ENCODE measurements at places on chromosomes 4 and X.

DNA sequence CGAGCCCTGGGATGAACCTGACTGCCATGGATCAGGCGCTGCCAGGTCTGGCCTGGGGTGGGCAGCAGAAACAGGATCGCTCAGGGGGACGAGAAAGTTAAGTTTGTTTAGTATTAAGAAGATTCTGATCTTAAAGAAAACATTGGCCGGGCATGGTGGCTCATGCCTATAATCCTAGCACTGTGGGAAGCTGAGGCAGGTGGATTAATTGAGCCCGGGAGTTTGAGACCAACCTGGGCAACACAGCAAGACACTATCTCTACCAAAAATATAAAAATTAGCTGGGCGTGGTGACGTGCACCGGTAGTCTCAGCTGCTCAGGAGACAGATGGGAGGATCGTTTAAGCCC lies 696 bp upstream of the FLNA start:
- DNase-seq = no peak

- DNase-seq = no peak
These were observed 175.2 kb upstream of the CPEB2 start for GRCh38 chr4:14827111-14827510.

DNA sequence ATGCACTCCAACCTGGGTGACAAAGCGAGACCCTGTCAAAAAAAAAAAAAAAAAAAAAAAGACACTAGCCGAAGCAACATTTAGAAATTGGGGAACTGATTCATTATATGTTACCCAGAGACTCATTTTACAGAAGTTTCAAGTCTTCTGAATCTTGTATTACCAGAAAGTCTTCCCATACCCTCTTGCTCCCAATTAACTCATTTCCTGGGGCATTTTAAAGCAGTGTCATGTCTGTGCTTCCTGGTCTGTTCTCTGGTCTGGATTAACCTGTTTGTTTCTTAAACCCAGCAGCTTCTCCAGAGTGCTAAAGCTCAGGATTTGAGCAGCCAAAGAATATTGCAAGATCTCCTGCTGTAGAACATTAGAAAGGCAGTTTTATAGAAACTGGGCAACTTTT lies 43.7 kb downstream of the FRMPD3 start:
- DNase-seq = peak; percentile 44

DNA sequence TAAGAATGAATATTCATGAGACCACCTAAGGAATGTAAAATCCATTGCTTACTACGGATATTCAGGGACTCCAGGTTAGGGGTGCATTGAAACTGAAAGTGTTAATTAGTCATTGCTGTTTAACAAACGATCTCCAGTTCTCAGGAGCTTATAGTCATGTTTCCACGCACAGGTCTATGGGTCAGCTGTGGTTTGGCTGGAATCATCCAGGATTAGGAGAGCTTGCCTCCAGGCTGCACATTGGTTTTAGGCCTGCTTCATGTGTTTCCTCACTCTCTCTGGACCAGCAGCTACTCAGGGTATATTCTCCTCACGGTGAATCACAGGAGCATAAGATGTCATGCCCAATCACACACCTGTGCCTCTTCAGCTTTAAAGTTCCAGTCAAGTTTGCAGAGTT lies 98.9 kb downstream of the ATXN3L start:
- no peak for DNase-seq

DNA sequence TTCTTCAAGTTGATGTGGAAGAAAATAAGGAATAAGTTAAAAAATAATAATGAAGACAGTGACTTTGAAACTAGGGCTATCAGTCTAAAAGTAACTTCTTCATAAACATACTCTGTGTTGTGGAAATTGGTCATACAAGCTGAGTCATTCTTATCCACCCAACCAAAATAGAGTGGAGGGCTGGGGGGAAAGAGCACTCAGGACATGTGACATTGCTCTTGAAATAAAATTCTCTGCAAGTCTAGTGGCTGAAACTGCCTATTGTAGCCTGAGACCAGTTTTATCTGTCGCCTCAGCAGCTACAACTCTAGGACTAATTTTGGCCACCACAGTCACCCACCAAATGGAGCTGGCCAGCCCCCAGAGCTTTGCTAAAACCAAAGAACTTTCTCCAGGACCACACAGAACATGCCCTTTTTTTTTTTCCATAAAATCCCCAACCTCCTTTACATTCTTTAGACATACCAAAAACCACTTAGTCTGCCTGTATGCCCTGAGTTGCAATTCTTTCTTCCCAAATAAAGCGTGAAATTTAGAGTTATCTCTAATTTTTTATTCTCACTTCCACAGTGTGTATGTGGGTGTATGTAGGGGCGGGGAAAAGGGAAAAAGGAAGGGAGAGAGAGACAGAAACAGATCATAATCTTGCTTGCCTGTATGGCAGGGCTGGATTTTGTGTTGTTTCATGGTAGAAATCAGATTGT lies 23.0 kb upstream of the SLC25A4 start:
- DNase-seq = no peak

- no peak for DNase-seq
These were observed 34.5 kb downstream of the PHKA2 start for GRCh38 chrX:18949291-18949943.

GRCh38 chrX:18291006-18291545 lies 63.4 kb downstream of the SCML2 start:
- no peak for DNase-seq

DNA sequence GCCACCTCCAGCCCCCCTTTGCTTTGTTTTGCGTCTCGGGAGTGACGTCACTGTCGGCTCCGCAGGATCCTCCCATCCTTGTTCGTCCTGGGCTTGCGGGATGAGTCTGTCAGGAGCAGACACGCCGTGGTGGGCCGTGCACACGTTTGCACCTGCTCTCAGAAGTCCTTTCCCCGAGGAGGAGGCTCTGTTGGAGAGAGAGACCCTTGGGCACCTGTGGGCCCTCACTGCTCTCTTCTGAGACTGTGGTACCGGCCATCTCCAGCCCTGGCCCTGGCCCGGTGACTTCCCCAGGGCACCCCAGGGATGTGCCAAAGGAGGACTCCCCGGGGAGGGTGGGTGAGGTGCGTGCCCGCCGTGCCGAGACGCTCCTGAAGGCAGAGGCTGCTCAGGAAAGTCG lies 76.1 kb upstream of the PPP2R3B start:
- DNase-seq = no peak

DNA sequence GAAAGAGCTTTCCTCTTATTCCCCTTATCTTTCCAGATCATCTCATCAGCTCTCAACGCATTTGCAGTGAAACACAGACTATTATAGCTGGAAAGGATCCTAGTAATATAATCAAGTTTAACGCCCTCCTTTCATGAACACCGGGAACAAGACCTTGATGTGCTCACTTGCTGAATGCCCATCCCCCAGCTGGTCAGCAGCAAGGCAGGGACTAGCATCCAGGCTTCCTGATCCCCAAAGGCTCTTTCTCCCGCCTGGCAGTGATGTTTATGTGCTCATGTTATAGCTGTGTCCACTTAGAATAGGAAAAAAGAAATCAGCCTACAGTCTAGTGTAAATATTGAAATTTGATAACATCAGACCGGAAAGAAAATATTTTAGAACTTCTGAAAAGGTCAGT lies 24.6 kb downstream of the GPC4 start:
- DNase-seq = peak; percentile 23

GRCh38 chrX:129233786-129234185 lies 289.5 kb downstream of the SMARCA1 start:
- DNase-seq = no peak

DNA sequence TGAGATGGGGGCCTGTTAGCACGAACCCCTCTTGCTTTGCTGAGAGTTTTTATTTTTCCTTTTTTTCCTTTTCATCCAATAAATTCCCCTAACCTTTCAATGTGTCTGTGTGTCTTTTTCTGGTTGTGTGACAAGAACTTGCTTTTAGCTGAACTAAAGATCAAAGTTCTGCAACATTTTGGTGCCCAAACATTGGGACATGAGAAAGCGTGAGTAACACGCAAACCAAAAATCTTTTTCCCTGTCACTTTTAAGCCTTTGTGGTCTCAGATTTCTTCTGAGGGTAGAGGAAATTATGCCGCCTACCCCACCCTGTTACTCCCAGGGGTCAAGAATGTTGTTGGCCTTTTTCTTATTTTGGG lies 141.8 kb upstream of the CPXCR1 start:
- DNase-seq = no peak

DNA sequence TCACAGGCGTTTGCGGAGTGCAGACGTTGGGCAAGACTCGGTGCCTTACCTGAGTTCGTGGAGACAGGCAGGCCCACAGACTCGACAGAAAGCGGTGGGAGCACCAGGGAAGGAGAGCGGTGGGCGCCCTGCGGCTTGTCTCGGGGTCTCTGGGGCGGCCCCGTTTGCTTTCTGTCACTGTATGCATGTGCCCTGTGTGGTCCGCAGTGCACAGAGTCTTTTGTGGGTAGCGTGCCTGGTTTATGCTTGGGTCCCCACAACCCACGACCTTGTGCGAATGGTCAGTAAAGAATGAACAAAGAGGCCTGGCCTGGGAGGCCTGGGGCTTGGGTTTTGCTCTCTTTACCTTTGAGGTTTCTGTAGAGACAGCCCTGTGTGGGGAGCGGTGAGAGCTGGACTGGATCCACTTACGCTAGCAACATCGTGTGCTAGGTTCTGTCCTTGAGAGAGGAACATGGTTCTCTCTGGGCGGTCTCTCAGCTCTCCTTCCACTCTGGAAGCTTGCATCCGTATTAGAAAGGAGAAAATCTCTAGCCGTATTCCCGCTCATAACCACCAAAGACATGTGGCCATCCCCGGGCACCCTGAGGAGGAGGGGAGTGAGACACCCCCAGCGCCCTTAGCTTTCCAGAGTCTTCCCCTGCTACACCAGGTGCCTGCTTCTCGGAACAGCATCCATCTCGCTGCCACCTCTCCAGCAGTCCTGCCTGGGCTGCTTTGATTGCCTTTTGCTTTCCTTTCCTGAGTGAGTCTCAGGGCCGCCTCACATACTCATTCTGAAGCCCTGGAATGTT lies 1.2 kb downstream of the TADA2B start:
- DNase-seq = no peak

- no peak for DNase-seq
These were observed 142.9 kb downstream of the ASB9 start for GRCh38 chrX:15127010-15127409.
